ENCODE measurements at places on chromosomes 1 and 21.

- peak; percentile 78 for DNase-seq
These were observed 19.5 kb downstream of the TEX35 start for GRCh38 chr1:178532392-178532791.

DNA sequence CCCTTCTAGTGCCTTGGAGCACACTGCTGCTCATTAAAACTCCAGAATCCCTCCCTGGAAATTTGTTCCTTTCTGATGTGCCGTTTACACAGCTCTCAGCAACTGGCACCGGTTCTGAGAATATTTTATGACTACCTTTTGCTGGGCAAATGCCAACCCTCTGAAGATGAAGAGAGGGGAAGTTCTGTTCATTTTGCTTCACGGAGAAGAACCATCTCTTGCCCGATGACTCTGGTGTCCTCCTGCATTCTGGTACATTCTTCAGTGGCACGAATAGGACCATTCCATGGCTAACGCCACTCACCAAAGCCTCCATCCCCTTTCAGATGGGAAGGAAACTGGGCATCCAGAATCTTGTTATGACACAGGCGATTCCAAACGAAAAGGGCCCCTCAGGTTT is 96.2 kb upstream of the SIM2 start:
- no peak for DNase-seq

GRCh38 chr1:94670273-94670672 is 128.7 kb upstream of the F3 start:
- no peak for DNase-seq

DNA sequence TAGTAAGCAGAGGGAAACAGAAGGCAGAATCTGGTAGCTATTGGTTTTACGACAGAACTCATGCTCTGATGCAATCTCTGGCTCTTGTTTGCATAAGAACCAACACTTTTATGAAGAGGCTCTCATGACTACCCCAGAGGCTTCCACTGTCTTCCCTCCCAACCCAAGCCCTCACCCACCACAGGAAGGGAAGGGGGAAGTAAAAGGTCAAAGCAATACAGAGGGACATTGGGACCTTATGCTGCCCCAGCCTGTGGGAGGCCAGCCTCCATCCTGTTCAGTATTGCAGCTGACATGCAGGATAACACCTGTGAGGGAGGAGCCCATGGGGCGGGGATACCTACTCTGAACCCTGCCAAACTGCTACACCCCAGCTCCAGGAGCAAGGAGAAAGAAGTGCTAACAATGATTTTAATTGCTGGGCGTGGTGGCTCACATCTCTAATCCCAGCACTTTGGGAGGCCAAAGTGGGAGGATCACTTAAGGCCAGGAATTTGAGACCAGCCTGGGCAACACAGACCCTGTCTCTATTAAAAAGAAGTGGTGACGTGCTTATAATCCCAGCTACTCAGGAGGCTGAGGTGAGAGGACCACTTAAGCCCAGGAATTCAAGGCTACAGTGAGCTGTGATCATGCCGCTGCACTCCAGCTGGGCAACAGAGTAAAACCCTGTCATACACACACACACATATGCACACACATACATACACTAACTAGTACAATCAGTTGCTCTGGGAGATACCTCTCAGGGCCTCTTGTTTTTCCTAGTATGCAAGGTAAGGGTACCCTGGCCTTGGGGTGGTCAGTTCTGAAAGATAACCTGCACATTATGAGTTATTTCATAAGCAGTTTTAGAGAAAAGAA is 9.5 kb downstream of the MR1 start:
- DNase-seq: peak; percentile 61

DNA sequence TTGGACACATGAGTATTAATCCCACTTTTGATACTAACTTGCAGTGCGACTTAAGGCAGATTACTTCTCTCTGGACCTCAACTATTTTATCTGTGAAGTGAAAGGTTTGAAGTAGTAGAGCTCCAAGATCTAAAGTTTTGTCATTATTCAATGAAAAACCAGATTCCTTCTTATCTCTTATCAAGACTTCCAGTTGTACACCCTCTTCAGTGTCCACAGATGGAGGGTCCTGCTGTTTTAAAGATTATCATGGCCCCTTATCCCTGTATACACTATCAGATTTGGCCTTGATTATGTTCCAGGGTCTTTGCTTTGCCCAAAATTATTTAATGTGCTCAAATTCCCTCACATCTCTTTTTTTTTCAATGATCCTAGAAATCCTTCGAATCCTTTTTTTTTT is 1.1 kb downstream of the C1orf50 start:
- DNase-seq: no peak
